ENCODE measurements at places on chromosomes 6 and 20. TPM values are rescaled to one million over a fixed set of nuclear protein-coding genes. Genes with fewer than 3 reads are reported as not detected.

The DNAH8 gene
- not detected for polyA plus RNA-seq

DNA sequence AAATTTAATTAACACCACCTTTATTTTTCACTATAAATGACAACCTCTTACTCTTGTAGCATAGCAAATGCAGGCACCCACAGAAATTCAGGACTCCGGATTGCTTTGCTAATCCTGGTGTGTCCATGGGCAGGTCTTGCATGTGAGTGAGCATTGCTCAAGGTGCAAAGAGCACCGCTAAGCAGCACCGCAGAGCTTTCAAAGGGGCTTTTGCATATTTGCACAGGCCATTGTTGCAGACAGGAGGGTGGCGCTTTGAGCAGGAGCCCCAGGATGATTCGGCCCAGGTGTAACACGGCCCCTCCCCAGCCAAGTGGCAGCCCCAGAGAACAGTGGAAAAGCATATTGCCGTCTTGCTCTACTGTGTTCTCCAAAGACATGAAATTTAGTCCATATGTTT is 293.2 kb downstream of the NRN1 start:
- no peak for DNase-seq

DNA sequence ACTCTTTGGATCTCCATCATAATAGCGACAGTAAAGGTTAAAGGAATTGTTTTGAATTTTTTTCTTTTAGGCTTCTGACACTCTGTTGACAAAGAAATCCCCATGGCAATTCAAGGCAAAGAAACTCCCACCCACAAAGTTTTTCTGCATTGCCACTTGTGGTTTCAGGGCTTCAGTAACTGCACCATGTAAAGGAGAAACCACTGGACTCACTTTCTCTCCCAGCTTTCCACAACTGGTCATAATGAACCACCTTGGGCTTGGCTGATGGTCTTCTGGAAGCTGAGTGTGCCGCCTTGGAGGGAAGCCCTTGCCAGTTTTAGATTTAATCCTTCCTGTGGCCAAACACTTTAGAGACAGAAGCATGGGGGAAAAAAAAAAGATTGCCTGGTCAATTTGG is 163.1 kb downstream of the ISM1 start:
- no peak for DNase-seq

DNA sequence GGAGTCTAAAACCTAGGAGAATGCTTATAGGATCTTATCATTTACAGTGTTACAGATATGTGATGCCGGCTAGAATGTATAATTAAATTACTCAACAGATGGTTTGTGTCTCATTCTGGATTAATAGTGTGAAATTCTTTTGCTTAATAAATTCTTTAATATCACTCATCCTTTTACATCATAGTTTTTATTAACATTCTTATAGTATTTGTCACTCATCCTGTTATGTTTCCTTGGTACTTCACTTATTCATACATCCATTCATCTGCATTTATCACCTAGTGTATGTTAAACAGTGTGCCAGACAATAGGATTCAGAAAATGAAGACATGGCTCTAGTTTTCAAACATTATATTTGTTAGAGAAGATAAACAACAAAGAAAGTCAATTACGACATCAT is 468.7 kb downstream of the FRK start:
- no peak for DNase-seq

GRCh38 chr6:4322846-4323309 is 187.5 kb upstream of the ECI2 start:
- no peak for DNase-seq

GRCh38 chr20:59078231-59078630 is 35.6 kb upstream of the PRELID3B start:
- no peak for DNase-seq

- DNase-seq: no peak
These were observed 142.6 kb downstream of the ARHGAP18 start for GRCh38 chr6:129567374-129567773.

DNA sequence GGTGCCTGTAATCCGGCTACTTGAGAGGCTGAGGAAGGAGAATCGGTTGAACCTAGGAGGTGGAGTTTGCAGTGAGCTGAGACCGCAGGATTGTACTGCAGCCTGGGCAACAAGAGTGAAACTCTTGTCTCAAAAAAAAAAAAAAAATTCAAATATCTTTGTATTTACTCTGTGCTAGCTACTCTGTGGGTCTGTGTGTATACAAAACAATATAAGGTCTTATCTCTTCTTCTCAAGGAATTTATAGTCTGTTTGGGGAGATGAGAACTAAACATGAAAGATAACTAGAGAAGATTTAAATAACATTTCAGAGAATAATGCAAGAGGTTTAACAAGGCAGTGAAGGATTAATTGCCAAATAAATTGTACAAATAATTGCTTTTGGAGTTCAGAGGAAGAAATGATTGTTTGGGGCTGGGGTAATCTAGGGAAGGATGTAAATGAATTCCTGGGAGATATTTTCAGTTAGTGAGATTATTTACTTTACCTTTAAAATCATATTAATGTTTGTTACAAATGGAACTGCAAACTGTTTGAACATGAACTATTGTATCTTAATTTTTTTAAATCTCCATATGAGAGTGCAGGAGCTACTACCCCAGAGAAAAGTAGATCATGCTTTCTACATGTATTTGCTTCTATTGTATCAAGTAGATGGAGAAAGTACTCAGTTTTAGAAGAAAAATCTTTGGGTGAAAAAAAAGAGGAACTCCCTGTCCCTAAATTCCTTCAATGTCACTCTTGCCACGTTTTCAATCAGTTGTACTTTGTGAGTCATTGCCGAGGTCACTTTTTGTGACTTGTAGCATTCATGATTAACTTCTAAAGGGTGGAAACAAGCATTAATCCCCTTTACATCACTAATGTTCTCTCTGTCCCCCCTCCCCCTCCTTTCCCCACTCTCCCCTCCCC is 39.0 kb downstream of the NCOA3 start:
- DNase-seq: peak; percentile 21

- DNase-seq: no peak
These were observed 152.8 kb downstream of the SYCP2 start for GRCh38 chr20:59780494-59781185.

All from GM12878 (cell line).